ENCODE measurements at places on chromosomes 16 and 17.

GRCh38 chr16:66933776-66934137, 445 bp downstream of the CIAO2B start:
- no peak for DNase-seq

- no peak for DNase-seq
These were observed 2.6 kb upstream of the GNG13 start for GRCh38 chr16:802914-803753.

DNA sequence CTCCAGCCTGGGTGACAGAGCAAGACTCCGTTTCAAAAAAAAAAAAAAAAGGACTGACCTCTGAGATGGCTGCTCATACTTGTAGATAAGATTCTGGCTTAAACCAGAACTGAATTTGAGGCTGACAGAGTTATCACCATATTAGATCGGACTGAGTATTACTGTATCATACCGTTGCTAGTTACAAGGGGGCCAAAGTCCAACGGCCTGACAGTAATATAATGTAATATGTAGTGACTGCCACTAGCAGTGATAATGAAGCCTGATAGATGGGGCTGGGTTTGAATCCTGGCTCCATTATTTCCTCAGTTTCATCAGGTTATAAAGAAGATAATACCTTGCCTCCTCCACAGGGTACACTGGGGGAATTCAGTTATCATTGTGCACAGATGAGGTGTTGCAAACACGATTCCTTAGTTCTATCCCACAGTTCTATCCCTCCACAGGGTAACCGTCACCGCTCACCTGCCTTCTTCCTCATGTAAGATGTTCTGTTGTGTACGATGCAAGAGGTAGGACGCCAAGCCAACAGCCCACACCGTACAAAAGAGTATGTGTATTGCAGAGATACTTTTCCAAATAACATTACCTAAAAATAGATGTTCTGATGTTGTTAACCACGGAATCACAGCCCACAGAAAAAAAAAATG, 5.2 kb downstream of the TMEM220 start:
- no peak for DNase-seq

DNA sequence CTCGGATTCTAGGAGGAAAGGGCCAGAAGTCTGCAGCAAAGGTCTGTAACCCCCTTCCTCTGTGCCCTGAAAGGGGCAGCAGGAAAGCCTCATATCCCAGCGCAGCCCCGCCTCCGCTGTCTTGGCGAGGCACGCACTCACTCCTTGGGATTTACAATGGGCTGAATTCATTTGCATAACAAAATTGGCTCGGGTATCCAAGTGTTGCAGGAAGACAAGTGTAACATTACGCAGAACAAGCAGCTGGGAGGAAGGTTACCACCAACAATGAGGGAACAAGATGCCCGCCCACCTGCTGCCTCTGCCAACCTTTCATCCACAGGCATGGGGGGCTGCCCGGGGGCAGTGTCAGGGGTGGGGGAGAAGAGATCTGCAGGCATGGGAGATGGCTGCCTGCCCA, 130.4 kb downstream of the MRM1 start:
- DNase-seq: no peak

DNA sequence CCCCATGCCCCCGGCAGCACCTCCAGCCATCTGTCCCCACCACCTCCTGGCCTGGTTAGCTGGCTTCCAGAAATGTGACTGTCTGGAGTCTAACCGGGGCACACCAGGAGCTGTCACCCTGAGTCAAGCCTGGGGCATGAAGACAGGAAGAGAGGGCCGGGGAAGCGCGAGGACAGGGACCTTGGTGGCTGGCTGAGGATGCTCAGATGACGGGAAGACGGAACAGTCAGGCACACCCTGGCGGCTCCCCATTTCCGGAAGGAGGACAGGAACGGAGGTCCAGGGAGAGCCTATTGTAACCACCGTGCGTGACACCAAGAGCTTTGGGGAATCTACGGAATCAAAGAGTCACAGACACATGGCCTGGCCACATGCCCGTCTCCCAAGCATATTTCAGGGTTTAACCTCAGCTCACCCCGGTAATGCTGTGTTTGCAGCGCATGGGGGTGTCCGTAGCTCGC, 51.7 kb downstream of the SDK2 start:
- DNase-seq: no peak

DNA sequence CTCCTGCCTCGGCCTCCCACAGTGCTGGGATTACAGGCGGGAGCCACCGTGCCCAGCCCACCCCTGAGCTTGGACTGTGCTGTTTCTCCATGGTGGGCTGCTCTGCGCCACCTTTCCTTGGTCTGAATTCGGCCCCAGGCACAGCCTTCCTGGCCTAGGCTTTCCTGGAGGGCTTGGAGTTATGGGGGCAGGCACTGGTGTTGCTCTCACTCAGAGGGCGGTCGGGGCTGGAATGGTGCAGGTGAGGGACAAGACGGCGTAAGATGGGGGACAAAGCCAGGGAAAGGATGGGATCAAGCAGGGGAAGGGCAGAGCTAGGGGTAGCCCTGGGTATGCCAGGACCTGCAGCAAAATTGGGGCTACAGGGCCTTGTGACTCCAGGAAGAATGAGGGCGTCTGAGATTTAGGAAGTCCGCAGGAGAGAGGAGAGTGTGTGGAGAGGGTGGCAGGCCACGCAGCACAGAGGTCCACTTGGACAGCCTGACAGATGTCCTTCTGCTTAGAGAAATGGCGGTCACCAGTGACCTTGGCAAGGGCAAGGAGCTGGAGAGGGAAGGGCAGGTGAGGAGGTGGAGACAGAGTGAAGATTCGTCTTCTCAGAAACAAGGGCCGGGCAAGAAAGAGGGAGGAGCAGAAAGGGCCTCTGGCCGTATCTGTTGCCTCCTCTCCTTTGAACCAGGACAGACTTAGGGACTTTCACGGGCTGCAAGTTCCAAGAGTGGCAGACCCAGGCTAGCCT, 1.6 kb upstream of the ATP6V0C start:
- no peak for DNase-seq

DNA sequence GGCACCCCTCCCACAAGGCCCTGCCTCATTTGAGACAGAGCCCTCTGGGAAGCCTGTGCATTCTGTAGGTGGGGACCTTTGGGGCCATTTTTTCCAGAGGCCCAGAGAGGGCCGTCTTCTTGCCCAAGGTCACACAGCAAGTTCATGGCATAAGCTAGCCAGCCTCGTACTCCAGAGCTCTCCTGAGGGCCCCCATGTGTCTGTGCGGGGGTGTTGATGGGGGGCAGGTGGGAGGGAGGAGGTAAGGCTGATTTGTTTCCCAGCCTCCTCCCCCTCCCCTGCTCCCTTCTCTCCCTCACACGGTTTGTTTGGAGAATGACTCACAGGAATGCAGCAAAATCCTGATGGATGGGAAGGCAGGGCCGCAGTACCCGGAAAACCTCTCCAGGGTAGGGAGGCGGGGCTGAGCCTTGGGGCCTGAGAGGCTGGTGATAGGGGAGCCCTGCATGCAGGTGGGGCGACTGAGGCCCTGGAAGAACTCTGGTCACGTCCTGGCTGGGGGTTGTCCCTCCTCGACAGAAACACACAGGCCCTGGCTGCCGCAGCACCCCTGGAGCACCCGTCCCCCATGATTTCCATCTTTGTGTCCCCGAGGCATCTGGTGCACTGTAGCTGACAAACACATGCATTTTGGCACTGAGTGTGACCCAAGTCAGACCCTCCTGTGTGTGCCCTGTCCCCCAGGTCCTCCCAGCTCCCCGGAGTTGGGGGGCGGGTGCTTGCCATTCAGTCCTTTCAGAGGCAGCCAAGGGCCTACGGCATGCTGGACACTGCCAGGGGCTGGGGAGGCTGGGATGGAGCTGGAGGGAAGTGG, 29.7 kb downstream of the RAI1 start:
- DNase-seq: no peak

- DNase-seq: no peak
These were observed 31.7 kb upstream of the ARL4D start for GRCh38 chr17:43366891-43367736.

DNA sequence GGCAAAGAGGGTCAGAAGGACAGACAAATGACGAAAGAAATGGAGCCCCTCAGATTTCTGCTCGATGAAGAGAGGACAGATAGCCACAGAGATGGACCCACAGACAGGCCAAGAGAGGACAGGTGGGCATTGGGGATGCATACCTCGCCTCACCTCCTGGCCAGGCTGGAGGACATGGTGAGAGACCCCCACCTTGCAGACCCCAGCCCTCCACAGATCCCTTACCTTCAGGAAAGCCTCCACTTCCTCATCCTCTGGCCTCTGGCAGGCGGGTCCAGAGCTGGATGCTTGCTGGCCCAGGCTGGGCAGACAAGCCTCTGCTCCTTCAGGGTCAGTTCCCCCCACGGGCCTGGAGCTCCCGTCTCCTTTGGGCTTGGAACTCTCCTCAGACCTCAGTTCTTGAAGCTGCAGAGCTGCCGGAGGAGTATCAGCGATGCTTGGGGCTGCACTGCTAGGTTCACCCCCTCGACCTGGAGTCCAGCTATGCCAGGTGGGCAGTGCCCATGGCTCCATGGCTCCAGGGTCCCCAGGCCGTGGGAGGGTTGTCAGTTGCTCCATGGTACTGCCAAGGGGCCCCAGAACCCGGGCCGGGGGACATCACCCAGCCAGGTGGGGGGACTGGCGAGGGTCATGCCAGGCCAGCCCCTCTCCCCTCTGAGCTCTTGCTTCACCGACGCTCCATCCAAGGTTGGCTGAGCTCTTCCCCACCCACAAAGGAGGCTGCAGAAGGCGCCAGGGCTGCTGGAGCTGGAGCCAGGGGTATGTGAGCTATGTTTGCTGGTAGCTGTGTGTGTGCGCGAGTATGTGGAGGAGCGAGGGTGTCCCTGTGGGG, 1.0 kb downstream of the TSPOAP1 start:
- DNase-seq: peak; percentile 52

- no peak for DNase-seq
These were observed 34.5 kb downstream of the RNF213 start for GRCh38 chr17:80295146-80295545.

DNA sequence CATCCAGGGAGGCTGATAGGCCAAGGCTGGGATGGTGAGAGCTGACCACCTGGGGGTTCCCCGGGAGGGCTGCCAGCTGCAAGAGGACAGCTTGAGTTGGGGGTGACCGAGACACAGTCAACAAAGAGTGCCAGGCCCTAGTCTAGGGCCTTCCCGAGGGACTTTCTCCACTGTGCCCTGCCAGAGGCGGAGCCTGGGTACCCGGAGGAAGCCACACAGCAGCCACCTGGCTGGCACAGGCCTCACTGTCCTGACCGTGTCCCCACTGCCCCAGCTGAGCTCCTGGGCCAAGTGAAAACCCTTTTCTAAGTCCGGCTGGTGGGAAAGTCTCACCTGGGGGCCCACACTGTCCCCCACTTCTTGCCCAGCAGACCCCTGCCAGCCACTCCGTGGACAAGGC, 71.9 kb upstream of the GSE1 start:
- DNase-seq: no peak

Measured in GM12892 (cell line).